Cardiac muscle cell (in vitro differentiated cells and primary cell): ENCODE measurements at places on chromosomes 6 and 20. TPM values are rescaled to one million over a fixed set of nuclear protein-coding genes. Genes with fewer than 3 reads are reported as not detected.

- DNase-seq: no peak
- peaks cover 8% of the 10 kb centered on the region for H3K4me1 ChIP-seq
- no peak overlapping the region for H3K27ac ChIP-seq
These were observed 44.9 kb upstream of the RNF24 start for GRCh38 chr20:4060064-4060795.

DNA sequence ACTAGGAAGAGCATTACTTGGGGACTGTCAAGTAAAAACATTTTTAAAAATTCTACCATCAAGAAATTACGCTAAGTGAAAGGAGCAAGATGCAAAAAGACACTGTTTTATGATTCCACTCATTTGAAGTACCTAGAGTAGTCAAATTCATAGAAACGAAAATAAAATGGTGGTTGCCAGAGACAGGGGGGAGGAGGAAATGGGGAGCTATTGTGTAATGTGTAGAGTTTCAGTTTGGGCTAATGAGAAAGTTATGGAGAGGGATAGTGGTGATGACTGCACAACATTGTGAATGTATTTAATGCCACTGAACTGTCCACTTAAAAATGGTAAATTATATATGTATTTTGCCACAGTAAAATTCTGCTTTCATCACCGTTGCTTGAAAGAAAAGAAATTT lies 83.8 kb downstream of the UST start:
- H3K27ac ChIP-seq: no peak overlapping the region
- H3K4me3 ChIP-seq: no peak overlapping the region
- H3K36me3 ChIP-seq: no peaks in the 10 kb centered on the region
- H3K27me3 ChIP-seq: no peaks in the 10 kb centered on the region

DNA sequence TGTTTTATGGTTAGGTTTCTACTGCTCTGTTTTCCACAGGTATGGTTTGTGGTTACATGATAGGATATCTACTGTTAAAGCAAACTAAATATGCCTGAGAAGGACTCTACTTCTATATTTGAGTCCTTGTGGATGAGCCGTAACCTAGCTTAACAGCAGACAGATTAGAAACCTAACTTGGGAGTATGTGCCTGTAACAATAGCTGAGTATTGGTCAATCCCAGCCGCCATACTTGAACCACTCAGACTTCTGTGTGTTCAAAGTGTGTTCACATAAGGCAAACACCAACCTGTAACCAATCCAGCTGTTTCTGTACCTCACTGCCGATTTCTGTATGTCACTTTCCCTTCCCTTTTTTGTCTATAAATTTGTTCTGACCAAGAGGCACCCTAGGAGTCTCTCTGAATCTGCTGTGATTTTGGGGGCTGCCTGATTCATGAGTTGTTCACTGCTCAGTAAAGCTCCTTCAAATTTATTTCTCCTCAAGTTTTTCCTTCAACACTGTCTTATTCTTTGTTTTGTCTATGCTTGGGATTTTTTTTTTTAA lies 37.1 kb downstream of the PHF3 start:
- no peaks in the 10 kb centered on the region for H3K4me1 ChIP-seq
- no peak overlapping the region for H3K27ac ChIP-seq
- H3K27me3 ChIP-seq: no peaks in the 10 kb centered on the region
- no peak overlapping the region for H3K4me3 ChIP-seq
- no peaks in the 10 kb centered on the region for H3K36me3 ChIP-seq

GRCh38 chr20:8689337-8689736 lies 379.6 kb upstream of the PLCB4 start:
- DNase-seq: no peak
- H3K4me3 ChIP-seq: no peak overlapping the region
- no peak overlapping the region for H3K27ac ChIP-seq
- no peaks in the 10 kb centered on the region for H3K4me1 ChIP-seq
- no peaks in the 10 kb centered on the region for H3K27me3 ChIP-seq

DNA sequence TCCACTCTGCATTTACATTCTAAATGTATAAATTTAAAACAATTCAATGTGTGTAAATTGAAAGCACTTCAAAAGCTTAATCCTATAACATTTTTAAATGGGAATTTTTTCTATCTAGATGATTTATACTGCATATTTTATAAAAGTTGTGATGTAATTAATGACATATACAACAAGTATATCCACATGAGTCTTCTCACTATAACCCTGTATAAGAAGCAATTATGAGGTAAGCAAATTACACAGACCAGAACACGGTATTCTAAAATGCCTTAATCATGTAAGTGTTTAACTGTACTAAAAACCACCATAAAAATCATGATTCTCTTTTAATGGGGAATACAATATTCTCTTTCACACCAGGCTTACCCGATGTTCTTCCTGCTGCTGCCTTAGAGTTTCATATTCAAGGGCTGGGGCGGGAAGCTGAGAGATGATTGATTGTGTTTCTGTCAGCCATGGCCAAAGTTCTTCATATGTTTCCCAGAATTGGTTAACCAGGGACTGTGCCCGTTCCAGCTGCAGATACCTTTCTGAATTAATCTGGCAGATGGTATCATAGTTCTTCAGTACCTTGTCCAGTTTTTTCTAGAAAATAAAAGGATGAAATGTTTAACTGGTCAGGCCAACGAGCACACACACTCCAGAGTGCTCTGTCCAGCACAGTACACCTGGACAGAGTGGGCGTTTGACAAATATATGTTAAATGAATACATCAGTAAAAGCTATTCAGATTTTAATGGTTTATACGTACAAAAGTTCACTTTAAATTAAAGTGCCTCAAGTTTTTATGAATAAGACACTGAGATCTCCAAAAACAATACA lies 127.4 kb downstream of the DST start:
- DNase-seq: no peak
- no peak overlapping the region for H3K27ac ChIP-seq
- no peaks in the 10 kb centered on the region for H3K27me3 ChIP-seq
- no peaks in the 10 kb centered on the region for H3K4me1 ChIP-seq

DNA sequence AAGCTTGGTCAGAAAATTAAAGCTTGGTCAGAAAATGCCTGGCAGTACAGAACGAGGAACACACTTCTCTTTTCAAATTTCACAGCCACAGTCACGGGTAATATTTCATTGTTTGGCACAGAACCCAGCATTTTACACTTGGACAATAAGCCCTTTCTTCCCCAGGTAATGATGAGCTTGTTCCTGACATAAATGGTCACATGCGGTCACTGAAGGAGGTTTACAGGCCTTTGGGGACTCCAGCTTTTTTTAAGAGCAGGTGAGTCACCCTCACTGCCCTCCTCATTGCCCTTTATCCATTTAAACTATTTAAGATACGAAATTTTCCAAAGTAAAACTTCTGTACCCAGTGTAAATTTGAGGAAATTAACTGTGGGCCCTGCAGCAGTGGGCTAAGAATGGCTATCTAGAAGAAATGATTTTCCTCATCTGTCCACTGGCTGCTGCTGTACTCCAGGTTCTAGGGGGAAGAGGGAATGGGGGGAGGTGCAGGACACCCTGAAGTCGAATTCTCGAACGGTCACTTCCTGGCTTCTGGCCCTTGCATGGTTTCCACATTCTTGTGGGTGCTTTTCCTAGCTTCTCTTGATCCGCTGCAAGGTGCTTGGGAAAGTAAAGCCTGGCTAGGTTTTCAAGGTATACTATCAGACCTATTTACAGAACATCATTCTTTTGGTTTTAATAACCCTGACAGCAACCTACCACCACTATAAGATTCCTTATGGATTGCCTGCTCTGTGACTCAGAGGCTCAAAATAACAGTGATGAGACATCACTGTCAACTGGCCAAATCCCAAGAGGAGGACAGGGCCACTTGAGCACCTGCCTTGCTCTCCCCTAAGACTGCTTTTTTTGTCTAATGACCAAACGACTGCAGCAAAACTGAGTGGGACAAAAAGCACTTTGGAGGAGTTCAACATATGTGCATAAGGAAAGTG lies 75.8 kb downstream of the PREP start:
- no peak overlapping the region for H3K4me3 ChIP-seq
- H3K27me3 ChIP-seq: no peaks in the 10 kb centered on the region
- H3K36me3 ChIP-seq: peaks cover 6% of the 10 kb centered on the region
- H3K27ac ChIP-seq: peak overlapping the region; percentile 19

DNA sequence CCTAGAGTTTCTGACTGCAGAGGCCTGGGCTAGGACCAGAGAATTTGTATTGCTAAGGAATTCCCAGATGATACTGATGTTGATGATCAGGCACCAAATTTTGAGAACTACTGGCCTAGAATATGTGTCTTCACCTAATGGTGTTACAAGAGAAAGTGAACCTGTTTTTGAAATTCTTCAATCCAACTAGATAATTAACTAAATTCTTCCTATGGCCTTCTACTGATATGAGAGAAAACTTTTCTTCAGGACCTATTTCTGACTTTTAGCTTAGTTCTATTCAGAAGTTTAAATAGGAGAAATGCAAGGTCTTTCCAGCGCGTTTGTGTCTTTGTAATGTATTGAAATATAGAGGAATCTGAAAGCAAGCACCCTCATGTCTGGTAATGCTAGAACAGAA lies 7.3 kb downstream of the NKAIN2 start:
- H3K36me3 ChIP-seq: no peaks in the 10 kb centered on the region
- no peak for DNase-seq
- H3K27me3 ChIP-seq: peaks cover 98% of the 10 kb centered on the region
- H3K4me3 ChIP-seq: no peak overlapping the region
- H3K27ac ChIP-seq: no peak overlapping the region

DNA sequence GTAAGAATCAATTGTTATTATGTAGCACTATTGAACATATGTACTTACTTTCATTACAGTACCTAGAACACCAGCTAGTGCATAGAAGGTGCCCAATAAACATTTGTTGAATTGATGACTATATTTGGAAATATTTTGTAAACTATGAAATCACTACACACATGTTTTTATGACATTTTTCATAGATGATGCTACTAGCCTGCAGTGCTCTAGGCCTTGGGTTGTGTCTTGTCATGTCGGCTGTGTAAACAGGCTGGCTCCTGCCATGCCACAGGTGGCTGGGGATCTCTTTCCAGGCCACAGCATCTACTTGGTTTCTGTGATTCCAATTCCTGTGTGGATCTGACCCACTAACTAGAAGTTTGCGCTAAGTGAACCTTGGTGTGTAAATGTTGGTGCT lies 43.3 kb upstream of the EDN1 start:
- H3K4me3 ChIP-seq: no peak overlapping the region
- no peaks in the 10 kb centered on the region for H3K36me3 ChIP-seq

GRCh38 chr6:72421387-72421786 lies 200.5 kb upstream of the KCNQ5 start:
- H3K4me3 ChIP-seq: no peak overlapping the region
- peaks cover 14% of the 10 kb centered on the region for H3K4me1 ChIP-seq
- no peak for DNase-seq
- no peaks in the 10 kb centered on the region for H3K36me3 ChIP-seq
- no peaks in the 10 kb centered on the region for H3K27me3 ChIP-seq
- no peak overlapping the region for H3K27ac ChIP-seq

DNA sequence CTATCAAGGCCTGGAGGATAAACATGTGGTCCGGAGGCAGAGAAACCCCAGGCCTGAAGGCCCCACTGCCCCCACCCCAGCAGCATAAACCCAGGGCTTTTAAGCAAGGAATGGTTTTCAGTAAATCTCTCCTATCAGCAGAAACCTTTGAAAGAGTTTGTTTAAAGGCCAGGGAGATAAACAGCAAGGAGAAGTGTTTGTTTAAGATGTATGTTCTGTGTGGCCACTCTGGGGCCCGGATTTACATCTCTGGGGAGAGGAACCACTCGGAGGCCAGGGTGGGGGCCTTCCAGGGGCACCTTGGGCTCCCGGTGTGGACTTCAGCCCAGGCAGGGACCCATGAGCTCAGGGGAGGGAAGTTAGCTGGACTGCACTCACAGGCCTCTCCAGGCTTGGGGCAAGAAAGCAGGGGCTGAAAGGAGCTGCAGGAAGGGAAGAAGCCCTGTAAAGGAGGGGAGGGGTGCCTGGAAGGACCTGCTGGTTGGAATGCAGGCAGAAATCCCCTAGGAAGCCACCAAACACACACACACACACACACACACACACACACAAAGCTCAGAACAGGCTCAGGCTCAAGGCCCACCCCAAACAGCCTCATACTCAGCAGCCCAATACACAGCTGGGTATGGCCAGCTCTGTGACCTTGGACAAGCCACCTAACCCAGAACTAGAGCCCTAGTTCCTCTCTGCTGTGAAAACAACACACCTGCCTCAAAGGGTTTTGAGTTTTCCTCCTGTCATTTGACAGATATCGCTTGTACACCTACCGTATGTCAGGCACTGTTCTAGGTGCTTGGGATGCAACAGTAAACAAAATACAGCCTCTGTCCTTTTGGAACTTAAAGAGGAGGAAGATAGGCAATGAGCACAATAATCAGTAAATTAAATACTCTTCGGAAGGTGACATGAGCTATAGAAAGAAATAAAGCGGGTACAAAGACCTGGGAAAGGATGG lies 26.2 kb upstream of the FOXP4 start:
- H3K27ac ChIP-seq: peak overlapping the region; percentile 68
- H3K27me3 ChIP-seq: no peaks in the 10 kb centered on the region
- no peak for DNase-seq
- H3K4me1 ChIP-seq: peaks cover 12% of the 10 kb centered on the region

DNA sequence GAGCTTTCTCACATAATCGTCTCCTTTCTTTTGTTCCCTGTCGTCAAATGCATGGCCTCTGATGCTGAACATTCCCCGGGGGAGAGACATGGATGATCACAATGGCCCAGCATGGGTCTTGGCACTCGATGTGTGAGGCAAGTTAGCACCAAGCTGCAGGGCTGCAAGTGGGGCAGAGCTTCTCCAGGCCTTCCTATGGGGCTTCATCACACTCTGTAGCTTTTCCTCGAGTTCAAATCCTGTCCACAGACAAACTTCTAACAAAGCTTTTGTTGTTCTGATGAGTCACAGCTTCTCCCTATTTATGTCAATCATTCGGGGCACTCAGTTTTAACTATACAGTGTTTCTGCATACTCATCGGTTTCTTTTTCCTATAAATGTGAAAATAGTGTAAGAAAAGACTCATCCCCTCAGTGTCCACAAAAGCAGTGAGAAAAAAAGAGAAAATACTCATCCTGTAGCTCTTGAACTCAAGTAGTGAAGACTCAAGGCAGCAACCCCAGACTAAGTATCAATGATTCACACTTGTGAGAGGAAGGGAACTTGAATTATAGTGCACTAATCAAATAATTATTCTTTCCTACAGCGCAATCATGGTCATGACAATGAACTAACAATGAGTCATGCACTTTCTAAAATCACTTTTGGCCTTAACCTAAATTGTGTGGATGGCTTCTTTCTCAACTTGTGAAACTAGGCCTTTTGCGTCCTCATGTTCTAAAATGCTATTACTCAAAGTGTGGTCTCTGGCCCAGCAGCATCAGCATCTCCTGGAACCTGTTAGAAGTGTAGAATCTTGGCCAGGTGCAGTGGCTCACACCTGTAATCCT lies 68.4 kb upstream of the NOX3 start:
- H3K27ac ChIP-seq: no peak overlapping the region
- H3K27me3 ChIP-seq: no peaks in the 10 kb centered on the region
- H3K4me3 ChIP-seq: no peak overlapping the region

GRCh38 chr6:40705354-40705753 lies 118.2 kb upstream of the LRFN2 start:
- no peaks in the 10 kb centered on the region for H3K27me3 ChIP-seq
- H3K4me1 ChIP-seq: no peaks in the 10 kb centered on the region
- no peaks in the 10 kb centered on the region for H3K36me3 ChIP-seq

The SIRPB2 gene
- total RNA-seq: not detected in 2 replicates

The C6orf136 gene
- total RNA-seq: 27.5 and 28.5 TPM in 2 replicates

The DUSP15 gene
- 20.3 and 23.6 TPM in 2 replicates for total RNA-seq

The APOM gene
- 2.3 and 2.5 TPM in 2 replicates for total RNA-seq
